Common myeloid progenitor, CD34-positive (primary cell): ENCODE measurements at places on chromosomes 12 and 14.

GRCh38 chr14:29900609-29901350 lies 26.9 kb downstream of the PRKD1 start:
- DNase-seq: no peak

DNA sequence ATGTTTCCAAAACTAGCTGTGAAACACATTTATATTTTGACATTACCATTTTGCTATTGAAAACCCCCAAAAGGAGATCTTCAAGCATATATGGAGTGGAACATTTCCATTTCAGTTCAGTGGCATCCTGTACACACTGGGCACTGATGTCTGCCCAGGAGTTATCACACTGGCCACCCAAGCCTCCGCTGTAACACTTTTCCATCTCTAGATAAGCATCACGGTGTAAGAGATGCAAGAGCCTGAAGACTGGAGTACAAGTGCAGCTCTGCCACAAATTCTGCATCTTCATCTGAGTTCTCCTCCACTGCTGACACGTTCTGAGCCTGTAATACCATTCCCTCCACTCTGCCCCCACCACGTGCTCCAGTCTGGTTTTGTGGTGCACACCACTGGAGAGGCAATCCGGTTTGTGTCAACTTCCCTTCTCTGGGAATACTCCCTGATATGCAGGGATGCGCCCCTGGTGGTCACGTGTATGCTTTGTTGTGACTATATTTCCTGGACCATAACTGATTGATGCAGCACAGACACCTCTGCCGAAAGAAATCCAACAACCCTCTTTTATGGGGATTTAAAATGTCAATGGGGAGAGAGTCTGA lies 12.7 kb downstream of the SPTLC2 start:
- peak; percentile 68 for DNase-seq

- peak; percentile 76 for DNase-seq
Measured at GRCh38 chr12:11623382-11623781, 26.1 kb upstream of the ETV6 start.

DNA sequence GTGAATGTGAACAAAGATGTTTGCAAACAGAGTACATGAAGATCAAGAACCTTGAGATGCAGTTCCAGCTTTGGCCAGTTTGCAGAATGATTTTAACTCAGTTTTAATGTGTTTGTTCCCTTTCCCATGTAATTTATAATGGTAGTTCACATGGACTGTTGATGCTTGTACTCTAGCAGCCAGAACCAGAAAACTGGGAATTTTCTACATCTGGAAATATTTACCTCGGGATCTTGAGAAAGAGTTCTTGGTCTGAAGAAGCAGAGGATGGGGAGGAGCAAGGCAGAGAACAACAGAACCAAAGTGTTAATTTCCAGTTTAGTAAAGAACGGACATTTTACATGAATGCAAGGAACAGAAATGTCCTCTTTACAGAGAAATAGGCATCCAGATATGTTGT lies 37.0 kb upstream of the PMCH start:
- no peak for DNase-seq

GRCh38 chr12:21797539-21797938 lies 23.0 kb upstream of the KCNJ8 start:
- no peak for DNase-seq

- DNase-seq: no peak
Measured at GRCh38 chr14:93493054-93493453, 62.3 kb downstream of the UNC79 start.

GRCh38 chr12:6444031-6444430 lies 724 bp upstream of the CD27 start:
- no peak for DNase-seq

- no peak for DNase-seq
Measured at GRCh38 chr12:124107351-124107750, 134.3 kb downstream of the ZNF664 start.

DNA sequence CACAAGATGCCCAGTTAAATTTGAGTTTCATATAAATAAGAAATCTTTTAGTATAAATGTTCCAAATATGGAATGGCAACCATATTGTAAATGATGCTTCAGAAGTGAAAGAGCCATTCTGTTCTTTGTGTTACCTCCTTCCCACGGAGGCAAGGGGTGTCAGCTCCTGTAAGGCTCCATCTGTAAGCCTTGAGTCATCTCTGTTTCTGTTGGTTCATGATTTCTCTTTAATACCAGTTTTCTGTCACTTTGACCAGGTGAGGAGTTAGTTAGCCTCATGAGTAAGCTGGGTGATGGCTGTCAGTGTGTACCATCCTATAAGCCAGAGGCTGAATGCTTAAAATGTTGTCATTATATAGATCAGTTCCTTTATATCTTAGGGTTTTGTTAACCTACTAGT lies 61.9 kb downstream of the TMEM30B start:
- no peak for DNase-seq

GRCh38 chr14:21039585-21040369 lies 2.4 kb upstream of the RNASE7 start:
- peak; percentile 75 for DNase-seq

- DNase-seq: no peak
Measured at GRCh38 chr12:20420557-20420956, 52.2 kb downstream of the PDE3A start.
